T-helper 2 cell treated with Interferon-gamma antibody and Interleukin-4, amounts not matched to agents 5 μg/mL and 100 μg/mL, for 36 hours (primary cell): ENCODE measurements at places on chromosomes 2 and 18.

DNA sequence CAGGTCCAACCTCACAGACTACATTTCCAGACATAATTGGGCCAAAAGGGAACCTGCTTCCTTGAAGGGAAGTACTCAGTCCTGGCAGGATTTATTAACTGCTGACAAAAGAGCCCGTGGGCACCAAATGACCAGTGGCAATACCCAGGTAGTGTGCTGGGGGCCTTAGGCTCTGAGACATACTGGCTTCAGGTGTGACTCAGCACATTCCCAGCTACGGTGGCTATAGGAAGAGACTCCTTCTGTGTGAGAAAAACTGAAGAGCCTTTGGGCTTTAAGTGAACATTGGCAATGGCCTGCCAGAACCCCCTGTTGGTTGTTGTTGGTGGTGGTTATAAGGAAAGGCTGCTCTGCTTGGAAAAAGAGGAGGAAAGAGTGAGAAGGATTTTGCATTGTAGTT, 401.8 kb downstream of the KCNJ3 start:
- DNase-seq, result no peak

GRCh38 chr2:205640716-205641115, 41.6 kb upstream of the NRP2 start:
- DNase-seq, result no peak

- no peak for DNase-seq
These were observed 37.7 kb downstream of the PELI1 start for GRCh38 chr2:64106481-64106880.

DNA sequence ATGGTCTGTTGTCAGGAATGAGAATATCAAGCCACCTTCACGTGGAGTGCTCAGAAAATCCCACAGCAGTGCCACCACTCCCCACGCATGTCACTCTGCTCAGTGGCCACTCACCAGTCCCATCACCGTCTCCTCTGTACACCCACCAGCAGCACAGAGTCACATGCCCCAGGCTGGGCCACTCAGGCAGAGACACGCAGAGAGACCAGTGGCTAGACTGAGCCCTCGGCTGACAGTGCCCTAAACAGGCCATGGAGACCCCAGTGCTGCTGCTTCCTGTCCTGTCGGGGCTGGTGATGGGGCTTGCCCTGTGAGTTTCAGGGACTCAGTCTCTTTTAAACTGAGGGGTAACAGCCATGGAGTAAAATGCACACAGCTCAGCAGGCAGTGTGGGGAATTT, 25.9 kb downstream of the ODC1 start:
- no peak for DNase-seq

- DNase-seq, result no peak
These were observed 121.7 kb downstream of the KLHL29 start for GRCh38 chr2:23506531-23507266.

- no peak for DNase-seq
These were observed 79.4 kb upstream of the ARHGAP28 start for GRCh38 chr18:6650127-6650507.

DNA sequence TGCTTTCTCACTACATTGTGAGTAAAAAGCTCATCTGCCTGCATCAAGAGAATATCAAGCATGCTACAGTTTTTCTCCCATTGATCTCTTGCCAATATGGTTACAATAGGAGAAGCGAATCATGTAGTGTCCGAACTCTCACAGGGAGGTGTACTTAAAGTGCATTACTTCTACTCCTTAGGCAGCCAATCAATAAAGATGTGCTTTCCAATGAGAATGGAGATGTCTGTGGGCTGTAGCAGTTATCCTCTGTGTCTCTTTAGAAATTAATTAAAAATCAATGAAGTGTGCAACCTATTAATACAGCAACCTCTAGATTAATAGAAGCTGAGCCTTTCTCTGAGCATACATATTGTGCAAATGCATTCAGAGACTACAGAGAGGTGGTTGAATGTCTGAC, 883.7 kb downstream of the CPS1 start:
- no peak for DNase-seq

DNA sequence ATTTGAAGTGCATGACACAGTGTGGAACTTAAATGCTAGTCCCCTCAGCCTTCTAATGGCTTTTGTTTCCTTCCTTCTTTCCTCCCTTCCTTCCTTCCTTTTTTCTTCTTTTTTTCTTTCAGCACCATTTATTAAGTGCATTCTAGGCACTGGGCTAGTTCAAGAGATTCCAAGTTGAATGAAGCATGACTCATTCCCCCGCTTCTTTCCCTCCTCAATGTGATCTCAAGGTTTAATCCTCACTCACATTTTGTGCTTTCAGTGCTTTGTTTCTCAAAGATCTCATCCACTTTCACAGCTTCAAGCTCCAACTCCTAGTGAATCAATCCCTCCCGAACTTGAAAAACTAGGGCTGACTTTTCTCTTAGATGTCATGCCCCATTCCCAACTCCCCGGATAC, 90.1 kb downstream of the LBH start:
- no peak for DNase-seq

GRCh38 chr2:118386641-118387302, 298.5 kb downstream of the INSIG2 start:
- DNase-seq, result no peak

GRCh38 chr2:223228871-223229270, 176.9 kb downstream of the KCNE4 start:
- no peak for DNase-seq

- no peak for DNase-seq
These were observed 149.9 kb downstream of the RBM43 start for GRCh38 chr2:151111599-151112278.

- DNase-seq, result no peak
These were observed 252.6 kb downstream of the RND3 start for GRCh38 chr2:150234787-150235446.

DNA sequence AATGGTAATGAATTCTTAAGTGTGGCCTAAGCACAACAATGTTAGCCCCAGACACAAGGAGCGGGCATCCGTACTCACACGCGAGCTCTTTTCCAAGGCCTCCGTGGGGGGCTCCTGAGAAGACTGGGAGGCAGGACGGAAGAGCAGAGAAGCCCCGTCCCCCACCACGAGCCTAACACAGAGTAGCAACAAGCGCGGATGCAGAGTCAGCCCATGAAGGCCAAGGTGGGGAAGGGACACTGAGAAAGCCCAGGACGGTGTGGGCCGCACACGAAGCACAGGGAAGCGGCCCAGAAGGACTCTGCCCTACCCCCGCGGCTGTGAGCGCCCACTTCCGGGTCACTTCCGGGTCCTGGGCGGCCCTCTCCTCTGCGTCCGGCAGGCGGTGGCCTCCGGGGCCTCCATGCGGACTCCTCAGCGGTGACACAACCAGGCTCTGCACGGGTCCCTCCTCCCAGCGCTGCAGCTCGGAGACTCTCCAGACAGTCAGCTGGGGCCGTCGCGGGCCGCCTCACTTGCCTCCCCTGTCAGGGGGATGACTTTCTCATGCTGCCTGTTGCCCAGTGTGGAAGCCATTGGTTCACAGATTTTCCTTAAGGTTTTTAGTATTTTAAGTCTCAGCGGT, 151.5 kb downstream of the MTCL1 start:
- no peak for DNase-seq

- no peak for DNase-seq
These were observed 121.3 kb upstream of the CD226 start for GRCh38 chr18:70068981-70069380.

DNA sequence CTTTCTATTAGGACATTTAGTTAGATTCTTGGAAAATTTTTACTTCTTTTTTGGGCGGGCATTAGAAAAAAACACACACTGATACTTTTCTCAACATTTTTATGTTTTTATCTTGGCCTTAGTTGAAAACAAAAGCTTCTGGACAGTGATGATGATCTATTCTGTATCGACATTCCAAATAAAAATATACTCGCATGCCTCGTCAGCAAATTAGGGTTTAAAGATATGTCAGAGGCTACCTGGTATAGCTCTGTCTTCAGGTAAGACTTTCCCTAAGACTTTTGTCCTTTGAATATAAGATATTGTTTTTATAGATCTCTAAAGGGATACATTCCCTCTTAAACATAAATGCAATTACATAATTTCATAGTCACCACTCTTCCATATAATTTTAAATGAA, 816.8 kb downstream of the LRP1B start:
- DNase-seq, result no peak

DNA sequence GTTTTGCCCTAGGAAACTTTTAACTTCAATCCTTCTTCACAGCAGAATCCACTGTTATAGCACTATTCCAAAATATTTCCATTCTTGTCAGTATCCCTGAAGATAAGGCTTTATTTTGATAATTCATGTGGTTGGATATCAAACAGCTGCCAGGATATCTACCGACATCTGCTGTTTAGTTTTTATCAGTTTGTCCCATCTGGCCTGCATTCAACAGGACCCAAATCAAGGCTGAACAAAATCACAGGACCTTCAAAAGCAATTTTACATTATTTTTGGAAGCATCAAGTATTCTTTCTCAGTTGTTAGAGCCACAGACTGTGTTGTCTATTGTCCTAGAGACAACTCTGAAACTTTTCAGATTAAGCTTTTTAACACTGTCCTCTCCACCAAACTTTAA, 429.0 kb upstream of the PIK3C3 start:
- DNase-seq, result no peak

GRCh38 chr2:113061241-113061640, 2.2 kb downstream of the IL36RN start:
- no peak for DNase-seq

DNA sequence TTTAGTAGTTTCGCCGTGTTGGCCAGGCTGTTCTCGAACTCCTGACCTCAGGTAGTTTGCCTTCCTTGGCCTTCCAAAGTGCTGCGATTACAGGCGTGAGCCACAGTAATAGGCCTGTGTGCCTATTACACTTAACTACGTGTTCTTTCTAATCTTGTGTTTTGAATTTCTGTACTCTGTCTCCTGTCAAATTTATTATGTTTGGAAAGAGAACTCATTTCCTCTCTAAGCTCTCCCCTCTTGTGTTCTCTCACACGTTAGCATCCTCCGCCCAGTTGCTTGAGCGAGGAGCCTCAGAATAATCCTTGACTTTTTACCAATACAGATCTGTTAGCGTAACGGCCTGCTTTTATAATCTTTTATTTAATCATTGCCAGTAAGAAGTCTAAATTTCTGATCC, 3.7 kb downstream of the ATG16L1 start:
- DNase-seq, result no peak

GRCh38 chr2:216235462-216235861, 126.3 kb downstream of the XRCC5 start:
- DNase-seq, result no peak

- DNase-seq, result no peak
These were observed 28.4 kb upstream of the DTNB start for GRCh38 chr2:25701801-25702200.

DNA sequence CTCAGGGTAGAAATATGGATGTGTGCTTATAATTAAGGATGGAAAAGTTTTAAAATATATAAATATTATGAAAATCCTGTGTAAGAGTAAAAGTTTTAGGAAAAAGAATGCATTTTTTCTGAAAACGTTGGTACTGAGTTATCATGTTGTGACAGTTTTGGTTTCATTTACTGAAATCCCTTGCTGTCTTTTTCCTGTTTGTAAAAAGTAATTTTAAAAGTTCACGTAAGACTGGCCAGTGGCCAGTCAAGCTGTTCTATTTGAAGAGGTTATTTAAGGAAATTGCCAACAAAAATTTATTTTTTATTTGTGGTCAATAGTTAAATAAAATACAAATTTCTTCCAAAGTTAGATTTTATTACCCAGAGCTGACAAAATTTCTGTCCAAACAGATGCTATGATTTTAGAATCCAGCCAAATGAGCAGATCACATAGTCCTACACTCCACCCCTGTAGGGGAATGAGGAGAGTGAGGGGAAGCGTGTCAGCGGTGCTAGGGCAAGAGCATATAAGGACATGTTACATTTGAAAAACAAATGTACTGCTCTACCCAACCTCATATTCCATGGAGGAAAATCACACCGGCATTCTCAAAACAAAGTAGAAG, 297.8 kb upstream of the TFPI start:
- DNase-seq, result no peak

DNA sequence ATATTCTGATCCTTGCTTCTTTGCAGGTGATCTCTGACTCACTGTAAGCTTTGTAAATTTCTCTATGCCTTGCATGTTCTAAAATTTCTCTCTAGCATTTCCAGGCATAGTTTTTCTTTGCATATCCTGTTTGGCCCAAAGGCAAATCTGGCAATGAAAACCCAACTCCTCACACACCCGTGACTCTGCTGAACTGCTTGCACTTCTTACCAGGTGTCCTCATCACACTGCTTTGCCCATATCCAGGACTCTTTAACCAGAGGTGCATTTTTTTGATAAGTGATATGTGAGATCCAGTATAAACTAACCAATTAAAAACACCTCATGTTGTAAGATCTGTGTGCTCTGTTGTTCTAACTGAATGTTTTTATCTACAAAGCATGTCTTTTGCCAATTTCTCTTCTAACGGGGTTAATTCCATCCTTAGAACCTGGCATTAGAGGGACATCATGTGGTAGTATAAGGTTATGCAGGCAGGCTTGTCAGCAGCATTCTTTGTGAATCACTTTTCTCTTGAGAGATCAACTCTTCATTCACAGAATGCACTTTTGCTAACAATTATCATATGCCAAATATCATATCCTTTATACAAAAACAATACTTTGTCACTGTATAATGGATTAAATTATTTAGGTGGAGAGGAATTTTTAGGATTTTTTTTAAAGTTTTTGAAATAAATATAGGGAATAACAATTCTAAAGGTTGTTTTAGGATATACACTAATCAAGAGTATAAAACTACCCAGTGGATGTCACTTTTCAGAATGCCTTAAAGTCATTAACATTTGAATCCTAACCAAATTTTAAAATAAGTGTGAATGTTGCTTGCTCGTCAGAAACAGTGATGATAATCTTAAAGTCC, 20.8 kb upstream of the TMX3 start:
- no peak for DNase-seq

DNA sequence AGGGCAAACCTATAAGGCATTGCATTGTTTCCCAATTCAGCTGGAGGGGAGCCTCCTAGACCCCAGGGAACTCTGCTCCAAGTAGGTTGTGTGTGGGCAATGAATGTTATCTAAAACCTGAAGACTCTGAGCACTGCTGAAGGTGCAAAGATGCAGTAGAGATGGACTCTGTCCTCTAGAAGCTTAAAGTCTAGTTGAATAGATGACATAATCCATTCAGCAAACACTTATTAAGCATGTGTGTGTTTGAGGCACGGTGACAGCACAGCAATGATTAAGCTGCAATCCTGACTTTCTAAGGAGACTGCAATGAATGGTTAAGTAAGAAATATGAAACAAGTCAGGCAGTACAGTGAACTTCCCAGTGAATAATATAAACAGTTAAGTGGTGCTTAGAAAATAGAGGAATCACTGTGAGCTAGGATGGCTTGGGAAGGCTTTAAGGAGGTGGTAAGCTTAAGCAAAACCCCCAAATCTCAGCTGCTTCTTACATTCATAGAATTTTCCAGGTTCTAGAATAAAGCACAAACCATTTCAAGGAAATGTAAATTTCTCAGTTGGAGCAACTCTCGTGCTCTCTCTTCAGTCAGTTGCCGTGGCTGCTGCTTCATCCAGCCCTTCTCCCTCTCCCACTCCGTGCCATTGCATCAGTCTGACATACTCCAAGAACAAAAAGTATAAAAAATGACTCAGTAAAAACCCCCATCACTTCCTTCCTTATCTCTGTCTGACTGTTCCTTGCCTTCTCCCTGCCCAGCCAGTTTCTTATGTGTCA, 19.1 kb downstream of the MXD1 start:
- no peak for DNase-seq

- DNase-seq, result no peak
These were observed 29.6 kb downstream of the STEAP3 start for GRCh38 chr2:119253114-119253702.
